Suppressor macrophage treated with lipopolysaccharide for 4 hours (primary cell): ENCODE measurements at places on chromosomes 7 and 10.

DNA sequence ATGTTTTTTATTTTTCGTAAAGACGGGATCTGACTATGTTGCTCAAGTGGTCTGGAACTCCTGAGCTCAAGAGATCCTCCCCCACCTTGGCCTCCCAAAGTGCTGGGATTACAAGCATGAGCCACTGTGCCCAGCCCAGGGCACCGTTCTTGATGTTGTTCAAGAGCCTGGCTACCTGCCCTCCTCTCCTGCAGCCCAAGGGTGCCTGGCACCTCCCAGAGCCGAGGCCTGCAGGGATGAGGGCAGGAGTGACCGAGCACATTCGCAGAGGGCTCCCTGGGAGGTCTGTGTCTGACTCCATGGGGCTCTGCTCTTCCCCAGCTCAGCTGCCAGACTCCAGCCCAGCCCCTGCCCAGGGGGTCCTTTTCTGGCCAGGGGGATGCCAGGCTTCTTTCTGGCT, 15.4 kb downstream of the SH2B2 start:
- no peak for DNase-seq

- DNase-seq = no peak
Measured at GRCh38 chr10:30313579-30314350, 35.3 kb downstream of the MTPAP start.

DNA sequence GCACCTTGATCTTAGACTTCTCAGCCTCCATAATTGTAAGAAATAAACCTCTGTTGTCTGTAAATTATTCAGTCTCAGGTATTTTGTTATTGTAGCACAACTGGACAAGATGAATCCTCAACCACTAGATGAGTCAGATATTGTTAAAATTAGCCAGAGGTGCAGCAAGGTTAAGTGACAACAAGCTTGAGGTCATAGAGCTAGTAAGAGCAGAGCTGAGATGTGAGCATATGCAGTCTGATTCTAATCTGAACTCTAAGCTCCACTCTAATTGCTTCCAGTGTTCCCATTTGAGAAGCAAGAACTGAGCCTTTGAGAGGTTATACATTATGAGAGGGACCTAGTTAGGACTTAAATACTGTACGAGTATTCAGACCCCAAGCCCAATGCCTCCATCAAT, 93.1 kb downstream of the FZD1 start:
- no peak for DNase-seq

- DNase-seq = peak; percentile 67
Measured at GRCh38 chr7:37467002-37467401, 18.3 kb upstream of the ELMO1 start.

- DNase-seq = no peak
Measured at GRCh38 chr10:118392761-118393160, 50.6 kb upstream of the FAM204A start.

- DNase-seq = no peak
Measured at GRCh38 chr7:29204491-29205272, 10.1 kb downstream of the CHN2 start.

DNA sequence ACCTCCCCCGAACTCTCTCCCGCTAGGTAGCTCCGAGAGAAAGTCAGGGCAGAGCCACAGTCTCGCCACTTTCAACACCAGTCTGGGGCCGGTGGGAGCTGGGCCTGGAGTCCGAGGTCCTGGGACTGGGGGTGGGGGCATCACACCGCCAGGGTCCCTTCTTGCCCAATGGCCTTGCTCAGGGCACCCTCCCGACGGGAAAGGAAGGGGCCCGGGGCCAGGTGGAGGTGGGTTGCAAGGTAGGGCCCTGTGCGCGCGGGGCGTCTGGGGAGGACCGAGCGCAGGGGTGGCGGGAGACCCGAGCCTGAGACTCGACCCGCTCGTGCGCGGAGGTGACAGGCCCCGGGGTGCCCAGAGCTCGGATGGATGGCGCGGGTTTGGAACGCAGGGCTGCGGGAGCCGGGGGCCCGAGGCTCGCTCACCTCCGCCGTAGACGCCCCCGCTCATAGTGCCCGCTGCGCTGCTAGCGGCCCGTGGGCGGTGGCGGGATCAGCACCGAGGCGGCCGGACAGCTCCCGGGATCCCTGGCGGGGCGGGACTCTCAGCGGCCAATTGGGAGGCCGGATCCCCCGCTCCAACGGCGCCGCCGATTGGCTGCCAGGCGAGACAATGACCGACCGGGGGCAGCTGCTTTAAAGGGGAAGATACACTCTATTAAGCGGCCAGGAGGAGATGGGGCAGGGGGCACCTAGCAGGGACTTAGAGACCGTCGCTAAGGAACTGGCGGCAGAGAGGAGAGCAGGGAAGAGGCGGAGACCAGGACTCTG, at the start of gene ACTL6B:
TSS of gene ACTL6B (minus strand) at position 541 of the 767 bp plus-strand sequence. CDS start at position 447, 94 bp downstream.
- DNase-seq = peak; percentile 56

DNA sequence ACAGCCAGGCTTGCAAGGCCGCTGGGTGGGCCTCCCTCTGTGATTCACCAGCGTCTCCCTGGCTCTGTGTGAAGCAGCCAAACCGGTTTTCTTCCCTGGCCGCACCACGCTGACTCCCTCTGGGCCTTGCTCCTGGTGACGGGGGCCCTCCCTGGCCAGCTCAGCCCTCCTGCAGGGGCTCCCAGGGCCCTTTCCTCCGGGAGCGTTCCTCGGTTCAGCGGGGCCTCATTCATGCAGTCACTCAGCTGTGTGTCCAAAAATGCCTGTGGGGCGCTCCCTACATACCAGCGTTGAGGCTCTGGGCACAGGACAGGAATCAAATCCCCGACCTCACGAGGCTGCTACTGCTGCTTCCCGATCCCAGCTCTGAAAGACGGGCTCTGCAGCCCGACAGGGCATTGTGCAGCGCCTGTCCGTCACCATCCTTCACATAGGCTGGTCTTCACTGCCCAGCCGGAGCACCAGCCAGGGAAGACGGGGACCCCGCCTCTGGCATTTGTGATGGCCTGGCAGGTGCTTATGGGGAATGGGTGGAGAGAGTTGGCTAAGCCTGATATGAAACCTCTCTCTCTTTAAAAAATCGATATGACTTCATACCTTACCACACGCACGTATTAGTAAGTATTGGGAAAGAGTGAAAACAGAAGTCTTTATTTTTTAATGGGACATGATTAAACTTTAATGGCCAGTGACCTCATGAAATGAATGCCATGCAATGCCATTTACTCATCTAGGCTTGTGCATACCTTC, 110.0 kb upstream of the SHH start:
- DNase-seq = no peak

GRCh38 chr10:66038623-66039022, 887.2 kb upstream of the LRRTM3 start:
- DNase-seq = no peak

DNA sequence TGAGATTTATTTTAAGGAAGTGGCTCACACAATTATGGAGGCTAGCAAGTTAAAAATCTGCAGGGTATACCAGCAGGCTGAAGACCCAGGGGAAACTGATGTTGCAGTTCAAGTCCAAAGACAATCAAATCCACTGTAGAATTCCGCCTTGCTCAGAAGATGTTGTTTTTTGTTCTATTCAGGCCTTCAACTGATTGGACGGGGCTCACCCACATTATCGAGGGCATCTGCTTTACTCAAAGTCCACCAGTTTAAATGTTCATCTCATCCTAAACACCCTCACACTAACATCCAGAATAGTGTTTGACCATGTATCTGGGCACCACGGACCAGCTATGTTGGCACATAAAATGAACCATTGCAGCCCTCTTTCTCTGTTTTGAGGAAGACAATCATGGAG, 211.2 kb upstream of the GPR26 start:
- DNase-seq = no peak

GRCh38 chr10:125396676-125397075, 236.3 kb upstream of the CTBP2 start:
- no peak for DNase-seq

DNA sequence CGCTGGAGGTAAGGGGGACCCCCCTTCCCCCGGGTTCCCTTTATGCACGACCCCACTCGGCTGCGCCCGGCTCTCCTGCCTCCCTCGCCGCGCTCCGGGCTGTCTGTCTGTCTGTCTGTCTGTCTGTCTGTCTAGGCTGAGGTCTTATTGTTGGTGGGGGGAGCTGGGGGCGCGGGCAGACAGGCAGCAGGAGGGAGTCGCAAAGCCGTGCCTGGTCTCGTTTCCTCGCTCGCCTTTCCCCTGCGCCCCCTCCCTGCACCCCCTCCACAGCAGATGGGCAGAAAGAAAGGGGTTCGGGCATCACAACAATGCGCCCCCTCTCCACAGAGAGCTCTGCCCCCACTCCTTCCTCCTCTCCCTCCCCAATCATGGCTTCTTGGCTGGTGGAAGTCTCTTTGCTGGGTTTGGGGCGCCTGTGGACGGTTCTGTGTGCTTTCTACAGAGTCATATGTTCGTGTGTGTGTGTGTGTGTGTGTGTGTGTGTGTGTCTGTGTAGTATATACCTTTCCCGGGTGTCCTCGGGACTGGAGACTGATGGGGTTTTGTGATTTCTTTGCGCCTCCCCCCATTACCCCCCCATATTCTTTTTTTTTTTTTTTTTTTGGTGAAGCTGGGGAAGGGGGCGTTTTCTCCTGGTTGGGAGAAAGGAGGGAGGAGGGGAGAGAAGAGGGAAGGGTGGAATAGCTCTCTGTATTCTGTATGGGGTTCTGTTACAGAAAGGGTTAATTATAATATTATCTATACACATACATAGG, 1.9 kb downstream of the AUTS2 start:
- peak; percentile 18 for DNase-seq

- no peak for DNase-seq
Measured at GRCh38 chr7:70072220-70072619, 473.9 kb downstream of the AUTS2 start.

DNA sequence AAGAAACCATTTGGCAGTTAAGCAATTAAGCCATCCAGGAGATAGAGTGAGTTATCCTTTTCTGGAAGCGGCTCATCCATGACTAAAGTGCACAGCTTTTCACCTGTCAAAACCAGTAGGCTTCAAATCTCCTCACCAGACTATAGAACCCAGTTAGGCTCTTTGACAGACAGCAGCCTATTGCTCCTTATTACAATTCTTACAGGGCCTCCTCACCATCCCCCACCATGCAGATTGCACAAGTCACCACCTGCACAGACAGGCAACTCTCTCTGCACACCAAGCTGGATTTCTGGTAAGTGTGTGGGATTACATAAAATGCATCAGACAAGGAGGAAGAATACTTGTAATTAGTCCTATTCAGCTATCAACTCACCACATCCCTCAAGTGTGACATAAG, 301.6 kb downstream of the SNX13 start:
- DNase-seq = no peak

GRCh38 chr10:132035476-132035875, 30.3 kb upstream of the JAKMIP3 start:
- no peak for DNase-seq

DNA sequence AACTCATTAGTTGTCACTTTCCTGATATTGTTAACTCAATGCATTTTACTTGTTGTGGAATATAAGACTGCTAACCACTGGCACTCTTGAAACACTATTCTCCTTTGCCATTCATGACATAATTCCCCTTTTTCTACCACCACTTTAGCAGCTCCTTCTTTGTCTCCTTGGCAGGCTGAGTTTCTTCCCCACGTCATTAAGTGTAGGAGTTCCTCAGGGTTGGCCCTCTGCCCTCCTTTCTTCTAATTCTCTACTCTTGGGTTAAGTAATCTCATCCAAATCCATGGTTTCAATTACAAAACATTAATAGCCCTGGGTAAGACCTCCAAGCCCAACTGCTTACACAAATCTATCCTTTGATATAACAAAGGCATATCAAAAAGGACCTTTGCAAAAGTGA, 175.1 kb downstream of the HGF start:
- no peak for DNase-seq
